ENCODE measurements at places on chromosomes 4 and X.

GRCh38 chr4:38002451-38003071 lies 42.4 kb downstream of the PTTG2 start:
- no peak for DNase-seq

DNA sequence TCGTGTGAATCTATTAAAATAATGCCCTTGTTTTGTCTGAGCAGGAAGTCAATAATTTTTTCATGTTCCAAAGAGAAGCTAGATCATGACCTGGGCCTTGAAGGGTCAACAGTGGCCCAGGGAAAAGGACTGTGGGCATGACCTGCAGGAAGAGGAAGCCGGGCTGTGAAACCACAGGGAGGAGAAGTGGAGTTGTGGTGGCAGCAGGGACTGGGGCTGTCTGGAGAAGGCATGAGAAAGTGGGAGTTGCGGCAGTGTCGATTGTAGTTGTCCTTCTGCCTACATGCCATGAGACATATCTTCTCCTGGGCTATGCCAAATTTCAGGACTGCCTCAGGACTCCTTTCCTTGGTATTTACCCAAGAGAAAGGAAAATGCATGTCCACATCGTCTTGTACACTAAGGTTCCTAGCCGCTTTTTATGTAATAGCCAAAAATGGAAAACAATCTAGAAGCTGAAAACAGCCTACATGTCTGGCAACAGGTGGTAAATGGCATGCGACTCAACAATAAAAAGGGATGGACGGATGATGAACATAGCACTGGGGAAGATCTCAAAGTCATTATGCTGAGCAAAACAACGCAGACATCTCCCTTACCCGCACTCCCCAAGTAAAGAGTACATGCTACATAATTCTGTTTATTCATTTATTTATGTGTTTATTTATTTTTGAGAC lies 13.6 kb upstream of the PTTG2 start:
- DNase-seq: peak; percentile 94

DNA sequence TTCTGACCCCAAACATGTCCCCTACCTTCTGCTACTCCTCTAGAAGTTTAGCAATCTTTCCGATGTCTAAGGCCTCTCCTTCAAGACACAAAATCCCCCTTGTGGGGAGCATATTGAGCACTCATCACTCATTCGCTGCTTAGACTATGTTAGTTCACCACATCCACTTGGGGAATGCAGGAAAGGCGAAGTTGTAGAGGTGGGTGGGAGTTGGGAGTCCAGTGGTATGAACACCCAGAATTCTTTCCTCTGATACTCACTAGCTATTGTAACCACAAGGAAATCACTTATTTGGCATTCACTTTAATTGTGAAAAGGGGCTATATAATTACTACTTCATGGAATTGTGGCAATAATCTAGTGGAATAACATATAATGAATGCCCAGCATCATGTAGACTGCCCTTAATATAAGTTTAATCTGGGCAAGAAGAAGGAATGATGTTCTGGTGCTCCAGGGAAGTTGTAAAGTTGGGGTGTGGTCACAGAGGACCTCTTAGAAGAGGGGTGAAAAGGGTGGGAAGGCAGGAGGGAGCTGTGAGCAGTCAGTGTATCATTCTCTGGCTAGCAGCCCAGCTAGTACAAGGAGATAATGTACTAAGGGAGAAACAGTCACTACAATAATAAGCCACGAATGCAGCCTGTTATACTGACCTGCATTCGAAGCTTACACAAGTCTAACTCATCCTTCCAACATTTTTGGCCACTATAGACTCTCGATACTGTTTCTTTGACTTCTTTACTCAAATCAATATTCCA lies 468.2 kb upstream of the DIPK2B start:
- DNase-seq: no peak

- DNase-seq: no peak
Measured at GRCh38 chr4:183008492-183008891, 90.6 kb upstream of the WWC2 start.

GRCh38 chr4:87310691-87311335 lies 11.9 kb downstream of the HSD17B13 start:
- no peak for DNase-seq

GRCh38 chrX:9997041-9997440 lies 29.9 kb downstream of the CLDN34 start:
- no peak for DNase-seq

GRCh38 chrX:123184219-123184865 lies at the start of gene GRIA3:
TSS of gene GRIA3 (plus strand) at chrX:123184278. CDS start at chrX:123184536, 258 bp downstream.
- DNase-seq: no peak

- no peak for DNase-seq
Measured at GRCh38 chr4:139844057-139844456, 178.4 kb downstream of the MGST2 start.

Measured in suppressor macrophage (primary cell).